ENCODE measurements at places on chromosomes 1 and 21. TPM values are rescaled to one million over a fixed set of nuclear protein-coding genes. Genes with fewer than 3 reads are reported as not detected.

- no peak for DNase-seq
Observed at GRCh38 chr1:197705941-197706340, 69.3 kb downstream of the DENND1B start.

GRCh38 chr1:29248409-29248808, 12.1 kb downstream of the PTPRU start:
- DNase-seq = no peak

GRCh38 chr1:34370748-34371147, 194.0 kb downstream of the C1orf94 start:
- no peak for DNase-seq

- DNase-seq = no peak
Observed at GRCh38 chr1:3217181-3217641, 148.2 kb downstream of the PRDM16 start.

DNA sequence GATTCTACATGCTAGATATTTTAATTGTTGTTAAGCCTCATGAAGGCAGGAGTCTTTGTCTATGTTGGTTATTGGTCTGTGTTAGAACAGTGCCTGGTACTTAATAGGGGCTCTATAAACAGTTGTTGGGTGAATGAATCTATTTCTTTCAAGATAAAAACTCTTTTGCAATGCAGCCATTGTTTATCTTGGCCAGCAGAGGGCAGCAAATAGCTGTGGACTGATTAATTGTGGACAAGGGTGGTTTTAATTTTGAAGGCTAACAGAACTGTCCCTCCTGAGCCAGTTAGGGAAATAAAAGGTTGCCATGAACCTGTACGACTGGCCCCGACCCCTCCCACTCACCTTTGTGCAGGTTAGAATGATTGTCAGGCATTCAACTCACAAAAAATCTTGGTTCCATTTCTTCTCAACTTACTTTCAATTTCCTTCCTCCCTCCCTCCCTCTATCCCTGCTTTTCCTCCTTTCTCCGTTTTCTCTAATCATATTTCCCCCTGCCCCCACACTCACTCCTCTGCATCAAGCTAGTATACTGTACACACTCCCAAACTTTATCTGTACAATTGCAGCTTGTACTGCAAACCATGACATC, 66.3 kb upstream of the DIRAS3 start:
- peak; percentile 74 for DNase-seq

DNA sequence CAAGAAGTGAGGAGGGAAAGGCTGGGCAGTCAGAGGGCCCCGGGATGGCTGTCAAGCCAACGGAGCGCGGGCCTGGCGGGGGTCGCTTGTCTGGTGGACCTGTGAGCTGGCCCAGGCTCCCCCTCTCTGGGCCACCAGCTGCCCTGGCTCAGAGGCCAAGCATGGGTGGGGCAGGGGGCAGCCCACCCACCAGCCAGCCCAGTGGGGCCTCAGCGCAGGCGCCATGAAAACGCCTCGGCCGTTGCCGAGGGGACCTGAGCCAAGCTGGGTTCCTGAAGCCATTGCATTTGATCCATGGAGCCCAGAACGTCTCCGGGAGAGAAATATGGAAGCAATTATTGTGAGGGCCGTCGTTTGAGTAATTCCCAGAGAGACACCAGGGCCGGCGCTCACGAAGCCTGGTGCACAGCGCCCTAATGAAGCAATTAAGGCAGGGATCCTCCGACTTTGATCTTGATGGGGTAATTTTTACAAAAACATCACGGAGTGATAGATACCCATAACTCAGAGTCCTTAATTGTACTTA, 90.5 kb upstream of the TTC34 start:
- no peak for DNase-seq

- DNase-seq = no peak
Observed at GRCh38 chr1:166730299-166730888, 108.9 kb upstream of the POGK start.

DNA sequence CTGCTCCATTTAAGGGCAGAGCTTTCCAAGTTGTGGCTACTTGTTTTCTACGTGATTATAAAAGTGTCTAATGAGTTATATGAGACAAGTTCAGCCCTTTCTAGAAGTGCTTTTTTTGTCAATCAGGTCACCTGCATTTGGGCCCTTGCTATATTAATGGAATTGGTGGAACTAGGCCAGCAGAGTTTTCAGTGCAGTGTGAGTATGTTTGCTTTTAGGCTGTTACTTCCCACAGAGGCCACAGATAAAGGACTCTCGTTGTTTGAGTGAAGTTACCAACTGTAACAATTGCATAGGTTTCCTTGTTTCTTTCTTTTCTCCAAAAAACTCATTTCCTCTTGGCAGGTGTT, 10.9 kb downstream of the SMAP2 start:
- DNase-seq = no peak

DNA sequence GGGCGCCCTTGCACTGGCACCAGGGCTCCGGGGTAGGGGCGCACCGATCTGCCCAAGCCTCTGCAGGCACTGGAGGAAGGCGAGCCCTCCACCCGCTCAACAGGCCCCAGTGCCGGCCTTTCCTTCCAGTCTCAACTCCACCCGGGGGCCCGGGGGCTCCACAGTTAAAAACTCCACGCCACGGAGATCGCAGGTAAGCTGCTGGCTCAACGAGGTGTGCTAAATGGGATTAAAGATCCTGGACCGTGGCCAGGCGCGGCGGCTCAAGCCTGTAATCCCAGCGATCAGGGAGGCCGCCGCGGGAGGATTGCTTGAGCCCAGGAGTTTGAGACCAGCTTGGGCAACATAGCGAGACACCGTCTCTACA, 536 bp downstream of the HSF2BP start:
- peak; percentile 63 for DNase-seq

GRCh38 chr1:172289448-172289847, 131.0 kb upstream of the C1orf105 start:
- no peak for DNase-seq

DNA sequence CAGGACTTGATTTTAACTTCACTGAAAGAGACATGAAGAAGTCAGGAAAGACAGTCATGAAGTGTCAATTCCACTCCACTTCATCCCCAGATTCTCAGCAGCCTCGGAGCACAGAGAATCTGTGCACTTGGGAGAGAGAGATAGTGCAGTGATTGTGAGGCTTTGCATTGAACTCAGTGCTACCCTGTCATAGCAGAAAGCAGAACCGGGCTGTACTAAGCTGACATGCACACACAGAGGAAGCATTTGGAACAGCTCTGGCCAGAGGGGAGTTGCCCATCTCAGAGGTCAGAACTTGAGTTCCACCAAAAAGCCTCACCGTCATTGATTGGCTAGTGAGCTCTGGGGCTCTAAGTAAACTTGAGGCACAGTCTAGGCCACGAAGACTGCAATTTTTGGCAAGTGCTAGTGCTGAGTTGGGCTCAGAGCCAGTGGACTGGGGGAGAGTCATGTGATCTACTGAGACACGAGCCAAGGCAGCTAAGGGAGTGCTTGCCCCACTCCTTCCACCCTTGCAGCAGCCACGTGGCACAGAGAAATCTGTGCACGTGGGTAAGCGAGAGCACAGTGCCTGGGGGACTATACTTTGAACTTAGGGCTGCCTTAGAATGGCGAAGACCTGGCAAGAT, 810.2 kb upstream of the ADAMTS5 start:
- peak; percentile 62 for DNase-seq

DNA sequence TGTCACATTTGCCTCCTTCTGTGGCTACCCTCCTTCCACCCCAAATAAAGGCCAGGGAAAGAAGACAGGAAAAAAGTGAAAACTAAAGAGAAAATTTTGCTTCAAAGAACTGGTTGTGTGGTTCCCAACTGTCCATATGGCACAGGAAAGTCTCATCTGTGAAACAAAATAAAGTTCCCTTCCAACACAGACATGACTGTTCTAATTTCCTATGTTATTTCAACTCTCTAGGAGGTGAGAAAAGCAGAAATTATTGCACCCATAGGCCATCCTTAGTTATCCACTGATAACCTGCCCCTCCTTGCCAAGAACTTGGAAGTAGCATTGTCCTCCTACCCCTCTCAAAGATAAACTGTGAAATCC, 8.1 kb upstream of the RAB29 start:
- no peak for DNase-seq

GRCh38 chr1:2237773-2238172, 9.7 kb downstream of the SKI start:
- peak; percentile 61 for DNase-seq

DNA sequence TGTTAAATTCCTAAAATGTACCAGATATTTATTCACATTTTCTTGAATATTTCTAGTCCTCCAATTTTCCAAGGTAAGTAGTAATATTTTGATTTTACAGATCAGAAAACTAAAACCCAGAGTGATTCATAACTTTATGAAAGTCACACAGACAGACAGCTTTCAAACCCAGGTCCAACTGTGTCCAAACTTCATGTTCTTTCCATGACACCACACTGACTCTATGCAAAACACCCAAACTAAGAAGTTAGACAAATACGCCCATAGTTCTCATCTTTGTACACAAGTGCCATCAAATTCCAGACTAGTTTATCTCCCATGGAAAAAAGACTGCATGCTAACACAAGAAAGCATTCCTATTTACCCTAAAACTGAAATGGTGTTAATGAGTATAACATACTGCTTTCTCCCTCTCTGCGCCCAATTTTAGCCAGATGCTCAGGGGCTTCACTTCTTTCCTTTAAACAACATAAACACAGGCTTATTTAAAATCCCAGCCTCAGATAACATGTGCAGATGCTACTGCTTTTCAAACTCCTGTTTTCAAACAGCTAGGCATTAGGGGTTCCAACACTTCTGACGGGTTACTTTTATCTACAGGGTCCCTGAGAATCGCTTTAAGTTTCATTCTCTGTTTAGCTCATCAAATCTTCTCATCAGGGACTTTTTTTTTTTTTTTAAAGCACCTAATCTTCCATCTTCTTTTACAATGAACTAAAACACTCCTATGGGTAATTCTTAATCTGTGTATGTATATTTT, 44.6 kb downstream of the WASF2 start:
- no peak for DNase-seq

DNA sequence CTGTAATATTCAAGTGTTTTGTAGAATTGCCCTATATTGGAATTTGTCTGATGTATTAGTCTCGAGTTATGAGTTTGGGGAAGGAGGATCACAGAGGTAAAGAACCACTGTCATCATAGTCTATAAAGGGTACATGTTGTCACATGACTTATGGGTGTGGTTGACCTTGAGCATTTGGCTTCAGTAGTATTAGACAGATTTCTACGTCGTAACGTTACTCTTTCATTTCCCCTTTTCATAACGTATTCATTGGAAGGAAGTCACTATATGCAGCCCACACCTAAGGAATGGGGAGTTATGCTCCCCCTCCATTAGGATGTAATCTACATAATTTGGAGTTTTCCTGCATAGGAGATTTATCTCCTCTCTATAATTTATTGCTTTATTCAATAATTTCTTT, 110.1 kb upstream of the VAV3 start:
- DNase-seq = no peak

DNA sequence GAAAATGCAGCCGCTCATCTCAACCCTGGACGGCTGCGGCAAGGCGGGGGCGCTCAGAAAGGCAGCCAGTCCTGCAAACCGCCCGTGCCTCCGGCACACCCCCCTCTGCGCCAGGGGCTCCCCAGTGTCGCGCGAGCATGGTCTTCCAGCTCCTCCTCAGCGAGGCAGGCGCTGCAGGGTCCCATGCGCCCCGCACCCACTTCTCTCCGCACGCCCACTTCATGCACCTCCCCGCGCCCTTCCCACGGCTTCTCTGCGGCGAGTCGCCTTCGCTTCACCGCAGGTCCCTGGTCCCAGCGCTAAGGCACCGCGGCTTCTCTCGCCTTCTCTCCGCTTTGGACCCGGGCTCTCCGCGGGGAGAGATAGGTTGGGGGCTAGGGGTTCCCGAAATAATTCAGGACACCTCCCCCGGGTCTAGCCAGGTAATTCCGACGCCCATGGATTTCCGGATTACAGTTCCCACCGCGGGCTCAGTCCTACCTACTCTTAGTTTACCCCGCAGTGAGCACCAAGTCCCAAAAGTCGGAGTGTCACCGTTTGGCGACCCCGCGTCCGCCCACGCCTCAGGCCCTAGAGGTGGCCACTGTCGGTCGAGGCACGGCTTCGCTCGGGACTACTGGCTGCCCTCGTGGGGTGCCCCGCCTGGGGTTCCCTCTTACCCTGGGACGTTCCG, 67.5 kb downstream of the SYT2 start:
- no peak for DNase-seq

DNA sequence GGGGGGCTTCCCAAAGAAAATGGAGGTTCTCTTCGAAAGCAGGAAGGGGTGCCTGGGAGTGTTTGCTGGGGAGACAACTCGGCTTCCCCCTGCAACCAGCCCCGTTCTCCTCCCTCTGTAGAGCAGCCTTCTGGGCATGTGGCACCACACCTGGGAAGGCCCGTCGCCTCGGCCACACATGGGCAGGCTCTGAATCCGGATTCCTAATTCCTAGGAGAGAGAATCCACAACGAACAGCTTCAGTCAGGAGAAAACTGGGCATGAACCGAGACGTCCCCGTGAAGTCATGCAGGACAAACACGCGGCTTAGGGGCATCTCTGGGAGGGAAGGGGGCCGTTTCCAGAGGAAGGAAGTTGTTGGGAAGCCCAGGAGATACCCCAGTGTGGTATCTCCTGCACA, 224.5 kb downstream of the KAZN start:
- DNase-seq = no peak

DNA sequence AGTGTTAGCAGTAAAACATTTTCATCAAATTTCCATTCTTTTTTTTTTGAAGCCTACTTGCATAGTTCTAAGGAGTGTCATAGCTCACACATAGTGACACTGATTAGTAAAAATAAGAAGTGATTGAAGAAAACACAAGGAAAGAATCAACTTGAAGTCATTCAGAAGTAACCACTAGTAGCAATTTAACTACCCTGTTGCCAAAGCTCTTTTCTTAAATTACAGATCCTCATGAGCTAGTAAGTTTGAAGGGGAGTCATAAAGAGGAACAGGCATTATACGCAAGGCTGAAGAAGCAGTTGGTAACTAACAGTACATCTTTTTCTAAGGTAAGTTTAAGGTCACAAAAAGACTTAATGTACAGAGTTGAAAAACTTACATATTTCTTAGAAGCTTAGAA, 332.2 kb downstream of the CHRM3 start:
- DNase-seq = no peak

HMCN1 gene
- total RNA-seq = 6.9 TPM

LINGO4 gene
- not detected for total RNA-seq

KCNJ10 gene
- total RNA-seq = 23.7 TPM

CHIT1 gene
- 0.22 TPM for total RNA-seq

AQP10 gene
- total RNA-seq = not detected

OR2M2 gene
- not detected for total RNA-seq

RIPPLY3 gene
- total RNA-seq = not detected

FCAMR gene
- total RNA-seq = not detected

LCE6A gene
- total RNA-seq = not detected

PKP1 gene
- total RNA-seq = 8.2 TPM

SH2D2A gene
- total RNA-seq = 1.6 TPM
